ENCODE measurements at places on chromosomes 4 and X.

DNA sequence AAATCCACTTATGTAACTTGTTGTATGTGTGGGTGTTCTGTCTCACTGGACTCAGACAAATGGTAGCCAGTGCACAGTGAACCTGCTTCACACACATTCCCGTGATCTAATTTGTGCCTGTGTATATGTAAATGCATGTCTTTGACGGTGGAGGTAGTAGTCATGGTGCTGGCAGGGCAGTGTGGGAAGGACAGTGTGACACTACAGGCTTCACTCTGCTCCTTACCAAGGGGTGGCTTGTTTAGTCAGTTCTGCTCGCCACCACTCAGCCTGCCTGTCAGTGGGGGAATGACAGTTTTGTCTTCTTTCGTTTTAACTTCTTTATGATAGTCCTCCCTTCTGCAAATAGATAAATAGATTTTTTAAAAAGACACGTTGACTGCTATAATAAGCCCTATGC, 17.7 kb upstream of the PAQR3 start:
- H3K27me3 ChIP-seq, result no peaks in the 10 kb centered on the region
- no peak overlapping the region for H3K27ac ChIP-seq
- H3K4me3 ChIP-seq, result no peak overlapping the region
- DNase-seq, result no peak
- no peaks in the 10 kb centered on the region for H3K4me1 ChIP-seq

DNA sequence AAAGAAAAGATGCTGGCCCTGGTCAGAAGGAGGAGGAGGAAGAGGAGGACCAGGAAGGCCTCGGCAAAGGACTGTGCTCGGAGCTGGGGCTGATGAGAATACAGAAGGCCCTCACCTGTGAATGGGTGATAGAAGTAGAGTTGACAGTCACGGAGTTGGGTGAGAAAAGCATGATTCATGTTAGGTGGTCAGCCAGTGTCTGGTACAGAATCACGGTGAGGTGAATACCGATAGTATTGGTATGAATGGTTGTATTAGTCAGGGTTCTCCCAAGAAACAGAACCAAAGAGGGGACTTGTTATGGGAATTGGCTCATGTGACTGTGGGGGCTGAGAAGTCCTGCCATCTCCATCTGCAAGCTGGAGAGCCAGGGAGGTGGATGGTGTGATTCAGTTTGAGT, 32.5 kb upstream of the FAM156A start:
- H3K27ac ChIP-seq, result no peak overlapping the region
- no peaks in the 10 kb centered on the region for H3K27me3 ChIP-seq
- DNase-seq, result no peak
- no peaks in the 10 kb centered on the region for H3K4me1 ChIP-seq

DNA sequence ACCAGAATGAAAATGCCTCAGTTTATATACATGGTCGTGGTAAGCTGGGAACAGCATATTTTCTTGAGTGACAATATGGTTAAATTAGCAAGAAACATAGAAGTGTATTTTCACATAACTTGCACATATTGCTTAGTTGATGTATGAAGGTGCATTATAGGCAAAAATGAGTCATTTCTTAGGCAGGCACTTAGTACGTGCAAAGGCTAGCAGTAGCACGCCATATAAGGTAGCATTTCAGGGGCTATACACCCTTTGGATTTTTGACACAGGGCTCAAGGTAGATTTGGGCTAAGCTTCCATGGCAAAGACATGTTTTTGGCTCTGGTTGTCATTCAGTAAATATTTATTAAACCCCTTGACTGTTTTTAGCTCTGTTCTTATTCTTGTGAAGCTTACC, 33.1 kb downstream of the PCDH7 start:
- no peak for DNase-seq
- no peaks in the 10 kb centered on the region for H3K36me3 ChIP-seq
- no peak overlapping the region for H3K27ac ChIP-seq
- no peaks in the 10 kb centered on the region for H3K27me3 ChIP-seq
- no peak overlapping the region for H3K4me3 ChIP-seq

- DNase-seq, result no peak
- H3K36me3 ChIP-seq, result no peaks in the 10 kb centered on the region
- no peaks in the 10 kb centered on the region for H3K4me1 ChIP-seq
- H3K27me3 ChIP-seq, result no peaks in the 10 kb centered on the region
- no peak overlapping the region for H3K27ac ChIP-seq
- H3K4me3 ChIP-seq, result no peak overlapping the region
Measured at GRCh38 chrX:125422986-125423385, 103.3 kb downstream of the TEX13C start.

DNA sequence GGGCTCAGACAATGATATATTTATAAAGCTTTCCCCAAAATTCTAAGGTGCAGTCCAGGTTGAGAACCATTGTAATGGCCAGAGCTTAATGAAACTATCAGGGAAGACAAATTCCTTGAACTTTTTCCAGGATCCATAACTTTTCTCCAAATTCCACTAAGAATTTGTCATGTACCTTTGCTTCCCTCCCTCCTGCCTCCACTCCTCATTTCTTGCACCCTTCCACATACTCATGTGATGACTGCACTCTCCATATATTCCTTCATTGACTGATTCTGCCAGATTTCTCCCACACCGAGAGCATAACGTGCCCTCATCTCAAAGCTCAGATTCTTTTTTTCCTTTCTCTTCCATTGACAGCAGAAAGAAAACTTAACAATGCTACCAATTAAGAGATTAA, 20.9 kb upstream of the AMELX start:
- H3K4me1 ChIP-seq, result no peaks in the 10 kb centered on the region
- no peak for DNase-seq
- no peaks in the 10 kb centered on the region for H3K27me3 ChIP-seq
- no peaks in the 10 kb centered on the region for H3K36me3 ChIP-seq
- H3K27ac ChIP-seq, result no peak overlapping the region
- no peak overlapping the region for H3K4me3 ChIP-seq

- H3K36me3 ChIP-seq, result no peaks in the 10 kb centered on the region
- H3K4me1 ChIP-seq, result no peaks in the 10 kb centered on the region
- H3K4me3 ChIP-seq, result no peak overlapping the region
- H3K27ac ChIP-seq, result no peak overlapping the region
- H3K27me3 ChIP-seq, result no peaks in the 10 kb centered on the region
- no peak for DNase-seq
Measured at GRCh38 chr4:151717909-151718628, 42.7 kb downstream of the GATB start.

GRCh38 chr4:187075514-187075913, 351.9 kb upstream of the FAT1 start:
- no peaks in the 10 kb centered on the region for H3K36me3 ChIP-seq
- H3K4me3 ChIP-seq, result no peak overlapping the region
- no peaks in the 10 kb centered on the region for H3K27me3 ChIP-seq
- peaks cover 4% of the 10 kb centered on the region for H3K4me1 ChIP-seq
- no peak overlapping the region for H3K27ac ChIP-seq
- no peak for DNase-seq

DNA sequence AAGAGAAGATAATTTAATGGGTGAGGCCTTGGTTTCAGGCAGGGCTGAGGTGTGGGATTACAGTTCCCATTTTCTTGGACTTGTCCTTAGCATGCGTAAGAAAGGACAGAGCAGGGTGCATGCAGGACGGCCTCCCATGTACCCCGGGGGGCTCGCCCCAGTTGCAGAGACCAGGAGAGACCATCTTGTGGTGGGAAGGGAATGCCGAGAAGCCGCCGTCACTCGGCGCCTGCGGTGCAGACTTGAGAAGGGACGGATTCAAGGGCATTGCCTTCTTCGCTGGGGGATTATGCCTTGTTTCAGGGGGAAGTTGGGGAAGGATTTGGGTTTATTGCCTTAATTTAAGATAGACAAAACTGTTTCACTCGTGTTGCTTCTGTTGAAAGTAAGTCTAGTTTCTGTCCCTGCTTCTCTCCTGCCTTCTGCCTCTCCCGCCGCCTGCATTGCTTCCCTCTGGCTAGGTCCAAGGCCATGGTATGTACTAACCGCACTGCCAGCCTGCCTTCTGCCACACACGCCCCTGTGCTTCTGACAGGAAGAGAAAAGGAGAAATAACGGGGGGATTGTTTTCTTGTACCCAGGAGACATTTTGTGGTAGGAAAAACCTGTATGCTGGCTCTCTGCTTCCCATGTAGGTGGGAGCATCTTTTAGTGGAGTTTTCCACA, 175.9 kb downstream of the DCLK2 start:
- H3K36me3 ChIP-seq, result no peaks in the 10 kb centered on the region
- H3K4me3 ChIP-seq, result no peak overlapping the region
- no peak overlapping the region for H3K27ac ChIP-seq
- H3K4me1 ChIP-seq, result no peaks in the 10 kb centered on the region

- no peak overlapping the region for H3K27ac ChIP-seq
- H3K4me1 ChIP-seq, result no peaks in the 10 kb centered on the region
- no peaks in the 10 kb centered on the region for H3K27me3 ChIP-seq
- no peak for DNase-seq
- no peaks in the 10 kb centered on the region for H3K36me3 ChIP-seq
Measured at GRCh38 chr4:89166971-89167475, 55.7 kb downstream of the TIGD2 start.

GRCh38 chr4:98663226-98664006, 5.0 kb upstream of the TSPAN5 start:
- no peak for DNase-seq
- H3K27ac ChIP-seq, result no peak overlapping the region
- no peaks in the 10 kb centered on the region for H3K27me3 ChIP-seq

Data from iPS DF 6.9 (cell line).